ENCODE measurements at places on chromosomes 2 and 18.

DNA sequence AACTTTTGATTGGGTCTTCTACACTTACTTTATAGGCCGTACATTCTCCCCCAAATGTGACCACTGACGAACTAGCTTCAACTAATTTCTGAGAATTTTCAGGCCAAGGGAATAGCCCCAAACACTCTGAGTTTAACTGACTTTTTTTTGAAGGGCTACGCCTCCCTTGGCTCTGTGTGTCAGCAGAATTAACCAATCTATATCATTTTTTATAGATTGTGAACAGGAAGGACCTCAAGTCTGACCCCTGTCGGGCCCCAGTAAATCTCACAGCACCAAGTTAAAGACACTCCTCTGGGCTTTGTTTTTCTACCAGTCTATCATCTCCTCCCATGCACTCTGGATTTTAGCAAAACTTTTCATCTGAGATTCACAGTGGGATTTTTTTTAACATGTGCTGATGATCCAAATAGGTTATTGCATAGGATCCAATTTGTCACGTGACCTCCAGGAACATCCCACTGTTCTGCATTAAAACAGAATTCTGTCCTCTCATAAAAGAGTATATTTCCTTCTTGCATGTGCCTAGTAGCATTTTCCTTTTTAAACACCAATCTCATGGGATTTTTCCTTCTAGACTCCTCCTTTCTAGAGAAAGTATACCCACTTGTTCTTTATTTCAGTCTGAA is 307.1 kb downstream of the OSR1 start:
- no peak for DNase-seq

DNA sequence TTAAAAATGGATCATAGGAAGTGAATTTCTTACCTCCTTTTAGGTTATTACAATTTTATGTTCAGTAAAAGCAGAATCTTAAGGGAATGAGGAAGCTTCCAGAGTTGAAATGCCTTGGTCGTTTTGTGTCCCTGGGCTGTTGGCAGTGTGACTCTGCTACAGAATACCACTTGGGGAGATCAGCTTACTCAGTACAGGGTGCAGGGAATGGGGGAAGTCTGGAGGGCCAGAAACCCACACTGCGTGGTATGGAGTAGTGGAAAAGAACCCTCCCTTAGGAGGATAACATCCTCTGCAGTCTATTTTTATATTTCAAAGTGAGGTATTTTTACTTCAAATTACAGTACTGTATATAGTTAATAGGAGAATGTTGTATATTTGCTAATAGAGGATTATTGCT is 51.1 kb downstream of the R3HDM1 start:
- no peak for DNase-seq

DNA sequence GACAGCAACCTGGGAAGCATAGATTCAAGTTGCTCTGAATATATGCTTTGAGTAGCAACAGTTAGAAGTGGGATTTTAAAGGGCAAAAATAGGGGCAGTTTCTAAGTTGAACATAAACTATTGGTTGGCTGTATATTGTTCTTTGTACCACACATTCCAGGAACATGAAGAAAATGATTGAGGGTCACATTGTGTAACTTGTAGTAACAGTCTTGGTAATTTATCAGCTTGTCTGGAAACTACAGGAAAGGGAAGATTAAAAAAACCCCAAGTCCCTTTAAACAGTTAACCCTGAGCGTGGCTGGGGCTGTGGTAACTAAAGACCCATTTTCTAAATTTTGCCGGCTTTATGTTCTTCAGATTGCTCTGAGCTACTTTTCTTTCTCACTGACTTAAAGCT is 7.4 kb downstream of the PLEKHB2 start:
- no peak for DNase-seq

DNA sequence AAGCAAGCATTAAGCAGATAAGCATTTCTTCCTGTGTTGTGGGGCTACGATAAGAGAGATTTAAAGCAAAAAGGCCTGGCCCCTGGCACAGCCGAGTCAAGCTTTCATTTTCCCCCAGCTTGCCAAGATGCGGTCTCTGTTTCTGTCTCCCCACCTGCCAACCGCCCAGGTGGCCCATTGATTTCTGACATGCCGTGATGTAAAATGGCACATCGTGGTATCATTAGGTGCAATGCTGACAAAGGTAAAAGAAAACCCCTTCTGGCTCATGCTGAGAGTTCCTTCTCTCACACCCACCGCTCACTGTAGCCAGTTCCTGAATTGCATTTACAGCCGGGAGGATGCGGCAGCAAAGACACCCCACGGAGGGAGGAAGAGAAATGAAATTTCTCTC is 62.8 kb downstream of the BOD1L2 start:
- no peak for DNase-seq

GRCh38 chr18:62937065-62937464 is 221.7 kb downstream of the PHLPP1 start:
- no peak for DNase-seq
